Activated CD4-positive, alpha-beta T cell treated with anti-CD3 and anti-CD28 coated beads, Interleukin-2, amount 50 U/mL, for 4 hours (primary cell): ENCODE measurements at places on chromosomes 1 and 21.

DNA sequence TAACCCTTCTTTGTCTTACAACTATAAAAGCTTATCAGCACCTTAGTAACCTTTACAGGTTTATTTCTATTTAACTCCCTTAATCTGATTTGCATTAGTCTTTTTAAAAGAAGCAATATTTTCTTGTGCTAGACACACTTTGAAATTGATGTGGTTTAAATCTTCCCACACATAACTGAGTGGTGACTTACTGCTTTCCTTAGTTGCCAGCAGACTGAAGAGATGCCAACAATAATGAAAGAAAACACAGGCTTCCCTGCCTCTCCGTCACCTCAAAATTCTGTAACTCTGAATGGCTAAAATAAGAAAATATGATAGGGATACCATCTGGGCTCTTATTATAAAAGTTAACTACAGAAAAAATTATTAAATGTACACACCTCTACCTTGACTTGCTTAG lies 196.8 kb downstream of the PTBP2 start:
- DNase-seq, result no peak

DNA sequence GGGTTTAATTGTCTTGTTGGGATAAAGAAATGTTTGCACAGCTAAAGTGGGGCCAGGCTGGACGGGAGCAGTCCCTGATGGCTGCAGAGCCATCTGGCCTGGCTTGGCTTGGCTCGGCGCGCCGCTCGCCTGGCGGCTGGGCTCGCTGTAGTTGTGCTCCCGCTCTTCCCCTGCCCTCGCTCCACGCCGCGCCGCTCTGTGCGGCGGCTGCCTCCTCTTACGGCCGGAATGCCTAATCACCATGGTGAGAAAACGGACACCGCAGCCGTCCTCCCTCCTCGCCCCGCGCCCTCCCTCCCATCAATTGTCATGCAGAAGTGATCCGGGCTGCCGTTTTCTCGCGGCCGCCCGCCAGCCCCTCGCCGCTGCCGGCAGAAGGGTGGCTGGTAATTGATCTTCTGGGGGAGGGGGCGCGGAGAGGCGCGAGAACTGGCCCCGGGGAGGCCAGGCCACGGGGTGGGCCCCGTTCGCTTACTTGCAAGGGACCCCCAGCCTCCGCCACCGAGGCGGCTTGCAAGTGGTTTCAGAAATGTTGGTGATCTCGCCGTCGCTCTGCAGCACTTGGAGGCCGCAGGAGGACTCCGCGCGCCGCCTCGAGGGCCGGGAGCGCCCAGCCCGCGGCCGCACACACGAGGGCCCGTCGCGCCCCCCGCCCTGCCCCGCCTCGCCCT lies 12.4 kb downstream of the RNF220 start:
- DNase-seq, result no peak

GRCh38 chr1:241715956-241716355 lies 63.9 kb downstream of the WDR64 start:
- no peak for DNase-seq

- no peak for DNase-seq
Observed at GRCh38 chr1:16013908-16014258, 4.0 kb downstream of the HSPB7 start.

DNA sequence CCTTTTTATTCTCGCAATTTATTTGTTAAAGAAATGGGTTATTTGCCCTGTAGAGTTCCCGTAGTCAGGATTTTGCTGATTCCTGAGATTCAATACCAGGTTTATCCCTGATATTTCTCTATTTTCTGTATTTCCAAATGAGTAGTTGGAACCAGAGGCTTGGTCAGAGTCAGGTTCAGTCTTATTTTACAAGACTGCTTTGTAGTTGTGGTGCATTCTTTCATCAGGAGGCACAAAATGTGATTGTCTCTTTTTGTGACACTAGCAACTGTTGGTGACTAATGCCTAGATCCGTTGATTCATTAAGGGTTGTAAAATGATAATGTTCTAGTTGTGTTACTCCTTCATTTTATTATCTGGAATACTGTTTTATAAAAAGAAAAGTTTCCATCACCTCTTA lies 95.5 kb upstream of the TPTE start:
- no peak for DNase-seq

- no peak for DNase-seq
Observed at GRCh38 chr1:151009206-151009587, 948 bp downstream of the PRUNE1 start.
